ENCODE measurements at places on chromosomes 11 and 22.

GRCh38 chr22:25878933-25879332 lies 136.9 kb downstream of the MYO18B start:
- no peak for DNase-seq

GRCh38 chr11:116215471-116216113 lies 557.2 kb downstream of the BUD13 start:
- DNase-seq = no peak

DNA sequence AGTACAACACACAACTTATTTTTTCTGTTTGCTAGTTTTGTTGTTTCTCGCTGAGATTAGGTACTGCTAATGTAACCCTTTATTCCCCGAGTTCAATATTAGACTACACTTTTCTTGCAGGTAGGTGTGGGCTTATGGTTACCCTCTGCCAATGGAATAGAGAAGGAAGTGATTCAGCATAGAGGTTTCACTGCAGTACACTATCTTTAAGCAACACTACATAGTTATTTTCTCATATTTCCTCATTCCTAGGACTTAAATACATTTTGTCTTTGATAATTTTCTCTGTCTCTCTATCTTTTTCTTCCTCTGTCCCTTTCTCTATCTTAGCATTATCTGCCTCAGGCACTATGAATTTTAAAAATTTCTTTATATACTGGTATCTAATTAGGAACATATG lies 791.0 kb downstream of the FAM181B start:
- no peak for DNase-seq

GRCh38 chr22:46783721-46784120 lies 21.3 kb downstream of the TBC1D22A start:
- DNase-seq = no peak

DNA sequence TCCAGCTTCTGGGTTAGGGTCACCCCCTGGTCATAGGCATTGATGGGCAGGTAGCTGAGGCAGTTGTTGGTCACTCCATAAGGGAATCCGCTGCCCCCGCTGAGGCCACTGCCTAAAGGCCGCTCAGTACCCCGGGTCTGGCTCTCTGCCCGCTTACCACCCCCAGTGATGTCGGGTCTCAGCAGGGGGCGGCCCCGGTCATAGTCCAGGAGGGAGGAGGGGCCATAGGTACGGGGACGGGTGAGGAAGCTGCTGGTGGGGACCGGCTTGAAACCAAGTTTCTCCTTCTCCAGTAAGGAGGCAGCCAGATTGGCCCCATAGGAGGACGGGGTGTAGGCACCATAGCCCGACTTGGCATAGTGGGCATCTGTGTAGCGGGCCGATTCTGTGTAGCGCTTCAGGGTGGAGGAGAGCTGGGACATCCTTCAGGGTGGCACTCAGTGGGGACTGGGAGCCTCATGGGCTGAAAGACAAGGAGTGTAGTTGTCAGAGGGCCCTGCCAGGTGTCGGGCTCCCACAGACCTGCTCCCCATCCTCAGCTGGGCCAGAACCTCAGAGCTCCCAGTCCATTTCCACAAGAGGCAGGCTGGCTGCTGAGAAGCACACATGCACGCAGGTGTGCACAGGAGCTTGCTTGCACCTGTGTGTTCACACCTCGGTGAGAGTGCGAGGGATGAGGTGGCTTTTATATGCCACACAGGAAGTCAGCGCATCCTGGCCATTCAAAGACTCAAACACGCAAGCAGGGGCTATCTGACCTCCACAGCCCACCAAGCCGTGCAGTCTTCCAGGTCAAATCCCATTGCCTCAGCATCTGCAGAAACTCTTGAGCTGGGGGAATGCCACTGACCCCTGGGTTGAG lies 8.2 kb downstream of the USP2 start:
- no peak for DNase-seq
